ENCODE measurements at places on chromosomes 16 and 17.

DNA sequence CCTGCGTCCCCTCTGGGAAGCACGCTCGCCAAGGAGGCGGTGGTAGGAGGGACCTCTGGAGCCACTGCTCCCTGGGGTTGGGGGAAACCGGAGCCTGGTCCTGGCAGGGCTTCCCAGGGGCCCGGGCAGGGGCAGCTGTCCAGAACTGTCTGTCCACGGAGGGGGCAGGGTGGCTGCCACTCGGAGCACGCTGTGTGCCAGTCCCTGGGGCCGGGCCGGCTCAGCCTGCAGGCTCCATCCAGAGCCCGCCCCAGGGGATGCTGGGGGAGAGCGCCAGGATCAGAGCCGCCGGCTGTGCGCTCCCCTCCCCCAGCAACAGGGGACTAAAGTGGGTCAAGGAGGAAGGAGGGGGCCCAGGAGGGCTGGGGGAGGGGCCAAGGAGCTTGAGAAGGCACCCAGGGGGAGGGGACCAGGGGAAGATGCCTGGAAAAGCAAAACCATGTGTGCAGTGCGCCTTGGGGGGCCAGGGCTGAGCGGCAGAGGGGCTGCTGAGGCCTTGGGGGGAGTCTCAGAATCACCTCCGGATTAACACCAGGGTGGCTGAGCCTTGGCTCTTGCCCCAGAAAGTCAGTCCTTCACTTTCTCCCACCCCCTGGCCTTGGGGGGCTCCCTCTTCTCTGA lies 21.3 kb downstream of the ZNF423 start:
- DNase-seq: no peak

- peak; percentile 97 for DNase-seq
Observed at GRCh38 chr17:32349854-32350665, at the start of gene ZNF207. TSS of gene ZNF207 (plus strand) at chr17:32350157. CDS start at chr17:32350286, 129 bp downstream.

DNA sequence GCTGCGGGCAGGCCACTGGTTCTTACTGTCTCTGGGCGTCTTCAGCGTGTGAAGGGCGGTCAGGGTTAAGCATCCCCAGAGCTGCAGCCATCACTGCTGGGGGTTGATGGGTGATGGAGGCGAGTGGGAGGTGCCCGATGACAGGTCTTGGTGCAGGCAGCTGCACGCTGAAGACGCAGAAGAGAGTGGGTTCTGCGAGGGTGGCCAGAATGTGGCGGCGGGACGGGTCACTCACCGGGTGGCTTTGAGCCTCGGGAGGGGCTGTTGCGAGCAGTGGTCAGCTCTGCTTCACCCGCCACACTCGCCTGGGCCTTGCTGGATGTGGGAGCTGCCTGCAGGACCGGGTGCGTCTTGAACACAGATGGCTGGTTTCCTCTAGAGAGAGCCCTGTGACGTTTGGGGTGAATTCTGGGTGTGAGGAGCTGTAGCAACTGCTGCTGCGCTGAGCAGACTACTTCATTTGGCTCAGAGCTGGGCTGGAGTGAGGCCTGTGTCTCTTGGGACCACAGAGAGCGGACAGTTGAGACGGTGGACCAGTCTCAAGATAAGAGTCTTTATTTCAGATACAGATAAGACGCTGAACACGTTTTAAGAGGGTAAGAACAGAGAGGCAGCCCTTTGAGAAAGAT lies 44.6 kb upstream of the ZNF750 start:
- no peak for DNase-seq

DNA sequence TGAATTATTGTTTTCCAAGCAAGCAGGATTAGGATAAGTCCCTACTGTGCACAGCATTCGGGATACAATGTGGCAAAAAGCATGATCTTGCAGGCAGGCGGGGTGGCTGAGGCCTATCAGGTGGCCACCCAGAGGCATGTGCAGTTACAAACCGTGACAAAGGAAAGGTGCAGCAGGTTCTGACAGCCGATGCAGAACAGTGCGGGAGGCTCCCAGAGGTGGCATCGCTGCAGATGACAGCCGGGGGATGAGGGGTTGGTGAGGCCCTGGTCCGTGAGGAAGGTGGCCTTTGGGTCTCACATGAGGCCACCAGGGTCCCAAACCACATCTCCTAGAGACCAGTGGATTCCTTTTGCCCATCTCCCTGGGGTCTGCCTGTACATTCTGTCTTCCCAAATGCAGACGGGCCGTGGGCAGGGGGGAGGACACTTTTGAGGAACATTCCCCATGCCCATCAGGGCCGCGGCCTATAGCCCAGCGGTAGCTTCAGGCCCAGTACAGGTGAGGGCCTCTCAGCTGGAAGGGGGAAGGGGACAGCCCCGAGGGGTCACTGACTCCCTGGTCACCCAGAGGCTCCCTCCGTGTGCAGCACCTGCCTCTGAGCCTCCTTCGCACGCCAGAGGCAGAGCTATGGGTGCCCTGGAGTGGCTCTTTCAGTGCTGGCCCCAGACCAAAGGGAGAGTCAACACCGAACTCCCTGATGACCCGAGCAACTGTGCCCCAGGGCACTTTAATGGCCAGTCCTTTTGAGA lies 85.1 kb downstream of the SOCS1 start:
- no peak for DNase-seq

DNA sequence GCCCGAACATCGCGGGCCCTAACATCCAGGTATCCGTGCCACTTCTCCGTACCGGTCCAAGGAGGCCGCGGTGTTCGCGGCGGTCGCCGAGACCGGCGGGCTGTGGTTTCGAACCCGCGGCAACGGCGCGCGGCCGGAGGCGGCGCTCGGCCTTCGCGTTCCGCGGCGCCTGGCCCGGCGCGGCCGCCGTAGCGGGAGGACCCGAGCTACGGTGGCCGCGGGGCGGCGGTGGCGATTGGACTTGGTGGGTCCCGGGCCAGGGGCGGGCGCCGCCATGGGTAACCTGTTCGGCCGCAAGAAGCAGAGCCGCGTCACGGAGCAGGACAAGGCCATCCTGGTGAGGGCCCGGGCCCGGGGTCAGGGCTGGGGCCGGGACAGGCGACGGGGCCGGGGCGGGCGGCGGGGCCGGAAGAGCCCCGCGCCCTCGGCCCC lies at the start of gene CHMP6:
Gene CHMP6, plus strand, starts transcription at position 197 of the 432 bp plus-strand sequence. Its CDS starts 78 bp downstream, at position 275.
- DNase-seq: peak; percentile 76

DNA sequence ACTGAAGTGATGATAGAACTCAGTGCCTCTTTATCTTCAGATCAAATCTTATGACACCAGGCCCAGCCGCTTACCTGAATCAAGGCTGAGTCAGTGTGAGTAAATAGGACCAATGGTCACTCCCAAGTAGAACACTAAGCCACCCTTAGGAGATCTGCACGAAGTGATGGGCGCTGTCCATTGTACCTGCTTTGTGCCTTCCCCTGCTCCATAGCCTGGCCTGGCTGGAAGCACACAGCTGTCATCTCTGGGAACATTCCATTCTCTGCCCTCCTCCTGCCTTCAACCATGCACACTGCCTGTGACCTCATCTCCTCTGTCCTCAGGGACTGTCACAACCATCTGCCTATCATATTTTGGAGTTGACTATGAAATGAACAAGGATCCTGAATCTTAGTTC lies 279.5 kb upstream of the ASIC2 start:
- DNase-seq: no peak

DNA sequence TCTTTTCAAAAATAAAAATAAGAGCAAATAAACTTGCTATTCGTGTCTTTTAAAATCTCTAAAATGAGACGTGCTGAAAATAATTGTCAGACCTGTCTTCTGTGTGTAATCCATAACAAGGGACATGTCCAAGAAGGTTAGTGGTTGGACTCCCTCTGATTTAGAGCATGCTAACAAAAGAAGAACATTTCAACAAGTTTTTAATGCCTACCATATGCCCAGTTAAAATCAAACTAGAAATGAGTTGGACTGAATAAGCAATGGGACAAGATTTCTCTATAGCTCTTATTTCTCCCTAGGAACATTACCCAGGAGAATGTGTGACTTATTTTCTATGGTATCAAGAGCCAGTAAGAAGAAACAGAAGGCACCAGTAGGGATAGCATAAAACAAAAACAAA lies 689.7 kb upstream of the SOX9 start:
- no peak for DNase-seq

DNA sequence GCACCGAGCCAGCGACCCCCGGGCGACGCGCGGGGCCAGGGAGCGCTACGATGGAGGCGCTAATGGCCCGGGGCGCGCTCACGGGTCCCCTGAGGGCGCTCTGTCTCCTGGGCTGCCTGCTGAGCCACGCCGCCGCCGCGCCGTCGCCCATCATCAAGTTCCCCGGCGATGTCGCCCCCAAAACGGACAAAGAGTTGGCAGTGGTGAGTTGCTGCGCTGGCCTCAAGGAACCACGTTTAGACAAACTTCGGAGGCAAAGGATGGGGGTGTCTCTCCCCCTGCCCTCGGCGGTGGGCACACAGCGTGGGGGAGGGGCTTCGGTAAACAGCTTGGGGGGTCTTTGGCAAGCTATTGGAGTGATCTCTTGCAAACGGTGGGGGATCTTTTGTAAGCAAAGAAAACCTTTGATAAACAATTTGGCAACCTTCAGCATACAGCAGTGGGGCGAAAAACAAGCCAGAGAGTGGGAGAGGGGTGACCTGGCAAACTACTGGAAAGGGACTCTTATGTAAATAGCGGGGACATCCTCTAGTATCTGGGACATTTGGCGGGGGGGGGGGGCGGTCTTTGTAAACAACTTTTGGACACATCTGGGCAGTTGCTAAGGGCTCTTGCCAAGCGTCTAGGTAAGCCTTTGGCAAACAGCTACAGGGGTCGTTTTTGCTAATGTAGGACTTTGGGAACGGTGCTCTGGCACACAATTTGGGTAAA lies 587 bp downstream of the MMP2 start:
- no peak for DNase-seq

- no peak for DNase-seq
Observed at GRCh38 chr16:85326794-85327181, 214.5 kb upstream of the CIBAR2 start.

- no peak for DNase-seq
Observed at GRCh38 chr16:23155445-23156049, 6.3 kb upstream of the USP31 start.

GRCh38 chr17:29449865-29450671 lies 59.9 kb downstream of the TAOK1 start:
- no peak for DNase-seq

GRCh38 chr17:21282231-21282630 lies 2.3 kb upstream of the MAP2K3 start:
- DNase-seq: peak; percentile 98

- DNase-seq: no peak
Observed at GRCh38 chr16:4419402-4419959, 3.1 kb upstream of the CORO7 start.

DNA sequence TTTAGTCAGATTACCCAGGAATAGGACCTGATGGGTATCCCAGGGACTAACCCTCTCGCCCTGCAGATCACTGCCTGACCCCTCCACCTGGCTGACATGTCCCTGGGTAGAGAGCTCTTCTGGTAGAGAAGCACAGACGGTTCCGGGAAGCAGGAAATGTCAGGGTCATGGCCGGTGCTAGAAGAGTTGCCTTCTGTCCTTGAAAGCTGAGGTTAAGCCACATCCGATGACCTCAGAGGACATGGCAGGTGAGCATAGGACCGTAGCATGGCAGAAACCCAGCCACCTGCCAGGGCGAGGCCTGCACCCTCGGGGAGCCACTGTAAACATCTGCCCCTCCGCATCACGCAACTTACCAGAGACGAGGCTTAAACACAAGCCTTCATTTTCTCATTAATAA lies 483.7 kb downstream of the SOX9 start:
- no peak for DNase-seq

GRCh38 chr17:79844869-79845600 lies 5.8 kb upstream of the CBX4 start:
- DNase-seq: no peak

GRCh38 chr17:29885031-29885640 lies 44.9 kb downstream of the SSH2 start:
- DNase-seq: no peak

DNA sequence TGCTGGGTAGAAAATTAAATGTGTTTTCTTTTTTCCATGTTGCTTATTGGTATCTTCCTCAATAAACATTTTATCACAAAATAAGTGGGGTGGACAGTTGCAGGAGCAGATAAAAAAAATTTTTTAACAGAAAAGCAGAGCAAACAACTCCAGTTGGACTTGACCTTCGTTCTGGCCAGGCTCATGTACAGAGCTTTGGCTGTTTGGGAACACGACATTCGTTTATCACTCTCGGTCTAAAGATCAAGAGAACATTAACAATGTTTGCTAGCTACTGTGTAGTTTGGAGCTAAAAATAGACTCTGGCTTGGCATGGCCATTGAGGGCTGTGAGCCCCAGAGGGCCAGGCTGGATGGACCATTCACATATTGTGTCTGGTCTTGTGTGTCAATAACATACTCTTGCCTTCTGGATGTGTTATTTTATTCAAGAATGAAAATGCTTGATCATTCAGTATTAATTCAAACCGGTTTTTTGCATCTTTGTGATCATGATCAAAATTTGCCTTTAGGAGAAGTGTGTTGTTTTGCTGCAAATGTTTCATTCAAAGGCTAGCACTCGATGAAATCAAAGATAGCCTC lies 56.6 kb downstream of the TMEM186 start:
- DNase-seq: no peak

DNA sequence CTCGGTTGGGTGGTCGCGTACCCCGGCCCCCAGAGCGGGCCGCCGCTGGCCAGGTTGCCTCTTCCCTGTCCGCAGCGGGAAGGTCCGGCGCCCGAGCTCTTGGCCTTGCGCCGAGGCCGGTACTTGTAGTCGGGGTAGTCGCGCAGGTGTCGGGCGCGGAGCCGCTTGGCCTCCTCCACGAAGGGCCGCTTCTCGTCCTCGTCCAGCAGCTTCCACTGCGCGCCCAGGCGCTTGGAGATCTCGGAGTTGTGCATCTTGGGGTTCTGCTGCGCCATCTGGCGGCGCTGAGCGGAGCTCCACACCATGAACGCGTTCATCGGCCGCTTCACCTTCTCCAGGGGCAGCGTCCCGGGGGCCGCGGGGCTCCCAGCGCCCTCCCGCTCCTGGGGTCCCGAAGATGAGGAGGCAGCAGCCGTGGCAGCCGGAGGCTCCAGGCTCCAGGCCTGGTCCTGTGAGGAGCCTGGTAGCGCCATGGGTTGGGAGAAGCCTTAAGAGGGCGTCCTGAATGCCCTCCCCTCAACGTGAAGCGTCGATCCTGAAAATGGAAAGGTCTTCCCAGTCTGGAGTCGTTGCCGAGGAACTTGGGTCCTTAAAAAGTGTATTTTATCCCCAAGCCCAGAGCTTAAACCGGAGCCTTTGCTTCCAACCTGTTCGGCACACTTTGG lies 558 bp downstream of the SOX15 start:
- peak; percentile 83 for DNase-seq

- no peak for DNase-seq
Observed at GRCh38 chr17:56762144-56762543, 71.6 kb downstream of the C17orf67 start.

- no peak for DNase-seq
Observed at GRCh38 chr16:52597772-52598483, 51.0 kb upstream of the TOX3 start.

GRCh38 chr17:37054894-37055293 lies 106.1 kb downstream of the AATF start:
- no peak for DNase-seq

DNA sequence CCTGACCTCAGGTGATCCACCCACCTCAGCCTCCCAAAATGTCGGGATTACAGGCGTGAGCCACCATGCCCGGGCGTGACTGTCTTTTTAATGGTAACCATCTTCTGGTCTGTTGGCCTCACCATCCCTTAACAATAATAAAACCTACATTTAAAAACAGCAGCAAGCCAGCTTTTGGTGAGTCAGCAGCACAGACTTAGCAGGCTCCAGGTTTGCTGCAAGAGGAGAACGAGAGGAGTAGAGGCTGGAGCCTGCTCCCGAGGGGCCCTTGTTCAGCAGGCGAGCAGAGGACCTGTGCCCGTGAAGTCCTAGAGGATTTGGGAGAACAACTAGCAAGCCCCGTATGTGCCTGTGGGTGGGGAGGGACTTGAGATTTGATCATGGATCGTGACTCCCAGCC lies 35.7 kb downstream of the MYH13 start:
- peak; percentile 17 for DNase-seq
